Karpas-422 (cell line): ENCODE measurements at places on chromosomes 12 and 14.

DNA sequence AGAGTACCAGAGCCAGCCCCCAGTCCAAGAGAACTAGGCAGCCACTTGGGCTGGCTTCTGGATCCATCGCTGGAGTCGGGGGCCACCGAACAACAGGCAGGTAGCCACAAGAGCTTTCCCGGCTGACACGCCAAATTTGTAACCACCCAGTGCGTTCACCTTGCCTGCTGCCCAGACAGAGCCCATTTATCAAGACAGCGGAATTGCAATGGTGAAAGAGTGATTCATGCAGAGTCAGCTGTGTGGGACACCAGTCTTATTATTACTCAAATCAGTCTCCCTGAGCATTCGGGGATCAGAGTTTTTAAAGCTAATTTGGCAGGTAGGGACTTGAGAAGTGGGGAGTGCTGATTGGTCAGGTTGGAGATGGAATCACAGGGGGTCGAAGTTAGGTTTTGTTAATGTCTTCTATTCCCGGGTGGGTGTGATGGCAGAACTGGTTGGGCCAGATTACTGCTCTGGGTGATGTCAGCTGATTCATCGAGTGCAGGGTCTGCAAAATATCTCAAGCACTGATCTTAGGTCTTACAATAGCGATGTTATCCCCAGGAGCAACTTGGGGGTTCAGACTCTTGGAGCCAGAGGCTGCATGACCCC is 64.3 kb downstream of the PDE6H start:
- no peaks in the 10 kb centered on the region for H3K27me3 ChIP-seq
- DNase-seq = no peak
- no peaks in the 10 kb centered on the region for H3K36me3 ChIP-seq
- no peak overlapping the region for H3K27ac ChIP-seq

DNA sequence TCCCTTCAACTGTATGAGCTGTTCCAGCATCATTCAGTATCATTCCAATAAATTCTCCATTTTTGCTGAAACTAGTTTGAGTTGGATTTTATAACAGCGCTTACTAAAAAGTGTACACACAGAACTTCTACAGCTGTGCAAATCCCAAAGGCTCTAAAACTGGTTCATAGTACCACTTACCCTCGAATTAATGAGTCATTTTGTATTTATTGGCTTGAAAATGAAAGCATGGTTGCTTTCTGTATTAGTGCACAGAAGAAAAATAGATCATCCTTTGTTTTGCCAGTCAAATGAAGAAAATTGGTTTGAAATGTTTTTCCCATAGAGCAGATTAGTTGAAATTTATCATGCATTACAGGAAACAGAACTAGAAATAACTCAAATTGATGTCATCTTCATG is 268.3 kb upstream of the CPNE8 start:
- DNase-seq = no peak
- H3K4me3 ChIP-seq = no peak overlapping the region
- H3K36me3 ChIP-seq = no peaks in the 10 kb centered on the region
- H3K27me3 ChIP-seq = no peaks in the 10 kb centered on the region
- no peaks in the 10 kb centered on the region for H3K4me1 ChIP-seq

DNA sequence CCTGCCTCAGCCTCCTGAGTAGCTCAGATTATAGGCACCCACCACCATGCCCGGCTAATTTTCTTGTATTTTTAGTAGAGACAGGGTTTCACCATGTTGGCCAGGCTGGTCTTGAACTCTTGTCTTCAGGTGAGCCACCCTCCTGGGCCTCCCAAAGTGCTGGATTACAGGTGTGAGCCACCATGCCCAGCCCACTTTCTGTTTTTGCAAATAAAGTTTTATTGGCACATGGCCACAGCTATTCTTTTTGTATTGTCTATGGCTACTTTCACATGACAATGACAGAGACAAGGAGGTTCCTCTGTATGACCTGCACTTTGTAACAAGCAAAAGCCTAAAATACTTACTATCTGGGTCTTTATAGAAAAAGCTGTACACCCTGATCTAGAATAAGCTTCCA is 19.7 kb upstream of the DIABLO start:
- H3K27me3 ChIP-seq = no peaks in the 10 kb centered on the region
- H3K36me3 ChIP-seq = peaks cover 4% of the 10 kb centered on the region; the same call in 1 of the 2 replicates
- no peak overlapping the region for H3K27ac ChIP-seq
- DNase-seq = no peak

DNA sequence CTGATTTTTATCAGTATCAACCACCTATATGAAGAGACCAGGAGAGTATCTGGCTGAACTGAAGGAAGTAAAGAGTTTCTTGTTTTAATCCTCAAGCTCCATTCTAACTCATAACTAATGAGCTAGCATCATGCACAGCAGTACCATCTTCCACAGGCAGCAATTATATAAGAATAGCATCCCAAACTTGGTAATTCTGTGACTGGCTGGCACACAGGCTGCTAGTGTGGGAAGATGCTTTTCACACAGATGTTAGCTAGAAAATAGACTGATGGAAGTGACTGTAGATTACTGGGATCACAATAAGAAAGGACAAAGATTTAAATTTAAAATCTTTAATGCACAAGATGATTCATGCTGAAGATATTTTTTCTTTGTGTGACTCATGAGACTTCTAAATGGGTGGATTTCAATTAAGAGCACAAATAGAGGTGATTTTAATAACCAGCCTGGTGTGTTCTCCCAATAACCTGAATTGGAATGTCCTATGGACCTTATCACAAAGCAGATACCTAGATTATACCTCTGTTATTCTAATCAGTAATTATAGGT is 417.7 kb upstream of the ATXN7L3B start:
- no peak overlapping the region for H3K4me3 ChIP-seq
- no peak overlapping the region for H3K27ac ChIP-seq
- H3K27me3 ChIP-seq = no peaks in the 10 kb centered on the region
- DNase-seq = no peak
- no peaks in the 10 kb centered on the region for H3K4me1 ChIP-seq

GRCh38 chr12:75814851-75815754 is 216.5 kb downstream of the PHLDA1 start:
- no peaks in the 10 kb centered on the region for H3K36me3 ChIP-seq
- peaks cover 79% of the 10 kb centered on the region for H3K4me1 ChIP-seq
- H3K27ac ChIP-seq = peak overlapping the region; percentile 95
- peak overlapping the region; percentile 28; the same call in 1 of the 2 replicates for H3K4me3 ChIP-seq

DNA sequence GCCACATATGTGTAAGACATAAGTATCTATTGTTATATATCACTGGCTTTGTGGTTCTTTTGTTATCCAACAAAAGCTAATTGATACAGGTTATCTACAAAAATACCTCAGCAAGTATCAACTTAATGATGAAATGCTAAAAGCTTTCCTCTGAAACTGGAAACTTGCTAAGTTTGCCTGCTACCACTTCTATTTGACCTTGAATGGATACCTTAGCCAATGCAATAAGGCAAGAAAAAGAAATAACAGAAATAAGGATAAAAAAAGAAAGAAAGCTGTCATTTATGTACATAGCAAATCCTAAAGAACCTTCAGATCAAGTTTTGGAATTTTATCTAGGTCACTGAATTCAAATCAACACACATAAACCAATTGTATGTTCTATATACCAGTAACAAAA is 35.5 kb upstream of the RASSF3 start:
- no peak for DNase-seq
- H3K4me1 ChIP-seq = no peaks in the 10 kb centered on the region
- H3K36me3 ChIP-seq = no peaks in the 10 kb centered on the region
- no peak overlapping the region for H3K27ac ChIP-seq
- peaks cover 6% of the 10 kb centered on the region; the same call in 1 of the 2 replicates for H3K27me3 ChIP-seq

DNA sequence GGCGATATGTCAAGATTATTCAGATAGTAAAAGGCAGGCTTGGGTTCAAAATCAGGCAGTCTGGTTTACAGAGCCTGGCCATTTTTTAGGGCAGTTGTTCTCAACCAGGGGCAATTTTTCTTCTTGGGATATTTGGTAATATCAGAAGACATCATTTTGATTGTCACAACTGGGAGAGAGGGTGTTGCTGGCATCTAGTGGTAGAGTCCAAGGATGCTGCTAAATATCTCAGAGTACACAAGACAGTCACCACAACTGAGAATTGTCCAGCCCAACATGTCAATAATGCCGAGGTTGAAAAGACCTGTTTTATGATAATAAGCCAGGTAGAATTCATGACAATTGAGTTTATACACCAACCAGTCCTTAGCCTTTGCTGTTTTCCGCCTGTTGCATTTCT is 733.9 kb downstream of the NRXN3 start:
- no peak overlapping the region for H3K4me3 ChIP-seq
- no peak overlapping the region for H3K27ac ChIP-seq
- DNase-seq = no peak
- no peaks in the 10 kb centered on the region for H3K4me1 ChIP-seq
- H3K27me3 ChIP-seq = no peaks in the 10 kb centered on the region
- H3K36me3 ChIP-seq = no peaks in the 10 kb centered on the region

DNA sequence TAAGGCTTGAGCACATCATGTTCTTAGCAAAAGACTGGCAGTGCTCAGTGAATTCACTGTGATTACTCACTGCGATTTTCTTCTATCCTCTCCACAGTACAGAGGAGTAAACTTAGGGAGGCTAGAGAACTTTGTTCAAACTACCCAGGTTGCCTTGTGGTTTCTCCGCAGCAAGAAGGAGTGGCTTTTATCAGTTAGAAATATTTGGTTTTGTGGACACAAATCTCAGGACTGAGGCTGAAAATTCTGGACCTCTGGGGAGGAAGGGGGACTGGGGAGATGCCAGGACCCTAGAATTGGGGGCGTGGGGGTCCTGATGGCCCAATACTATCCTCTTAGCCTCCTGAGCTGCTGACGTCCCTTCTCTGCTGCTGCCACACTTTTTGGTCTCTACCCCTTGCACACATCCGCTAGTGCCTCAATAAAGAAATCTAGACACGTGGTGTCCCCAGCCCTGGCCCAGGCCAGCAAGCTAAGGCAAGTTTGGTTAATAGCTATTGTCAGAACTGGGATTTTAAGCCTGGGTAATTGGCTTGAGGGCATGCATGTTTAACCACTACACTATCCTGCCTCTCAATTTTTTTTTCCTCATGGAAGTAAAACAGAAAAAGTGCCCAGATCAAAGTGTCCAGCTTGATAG is 842 bp downstream of the OAS2 start:
- no peak for DNase-seq
- H3K36me3 ChIP-seq = no peaks in the 10 kb centered on the region
- peaks cover 35% of the 10 kb centered on the region for H3K4me1 ChIP-seq
- H3K4me3 ChIP-seq = peak overlapping the region; percentile 66

DNA sequence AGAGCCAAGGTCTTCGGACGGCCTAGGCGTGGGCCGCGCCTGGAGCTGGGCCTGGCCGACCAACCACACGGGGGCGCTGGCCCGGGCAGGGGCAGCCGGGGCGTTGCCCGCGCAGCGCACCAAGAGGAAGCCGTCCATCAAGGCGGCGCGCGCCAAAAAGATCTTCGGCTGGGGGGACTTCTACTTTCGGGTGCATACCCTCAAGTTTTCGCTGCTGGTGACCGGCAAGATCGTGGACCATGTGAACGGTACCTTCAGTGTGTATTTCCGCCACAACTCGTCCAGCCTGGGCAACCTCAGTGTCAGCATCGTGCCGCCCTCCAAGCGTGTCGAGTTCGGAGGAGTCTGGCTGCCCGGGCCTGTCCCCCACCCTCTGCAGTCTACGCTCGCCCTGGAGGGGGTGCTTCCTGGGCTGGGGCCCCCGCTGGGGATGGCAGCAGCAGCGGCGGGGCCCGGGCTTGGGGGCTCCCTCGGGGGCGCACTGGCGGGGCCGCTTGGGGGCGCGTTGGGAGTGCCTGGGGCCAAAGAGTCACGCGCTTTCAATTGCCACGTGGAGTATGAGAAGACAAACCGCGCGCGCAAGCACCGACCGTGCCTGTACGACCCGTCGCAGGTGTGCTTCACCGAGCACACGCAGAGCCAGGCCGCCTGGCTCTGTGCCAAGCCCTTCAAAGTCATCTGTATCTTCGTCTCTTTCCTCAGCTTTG is 4.4 kb upstream of the SHMT2 start:
- H3K36me3 ChIP-seq = no peaks in the 10 kb centered on the region; the same call in 1 of the 2 replicates
- H3K27ac ChIP-seq = peak overlapping the region; percentile 91
- H3K27me3 ChIP-seq = no peaks in the 10 kb centered on the region; the same call in 1 of the 2 replicates
- H3K4me3 ChIP-seq = peak overlapping the region; percentile 65; the same call in 1 of the 2 replicates

- no peak overlapping the region for H3K4me3 ChIP-seq
- no peak for DNase-seq
- H3K27me3 ChIP-seq = no peaks in the 10 kb centered on the region
- H3K4me1 ChIP-seq = no peaks in the 10 kb centered on the region
Observed at GRCh38 chr12:33876618-33877017, 145.7 kb upstream of the ALG10 start.

- H3K4me3 ChIP-seq = peak within 1 kb of the TSS; percentile 37; the same call in 1 of the 2 replicates
- H3K4me1 ChIP-seq = no peaks in the 10 kb centered on the region
- H3K27ac ChIP-seq = no peak within 1 kb of the TSS
Observed at GRCh38 chr12:459430-460258, at the start of gene B4GALNT3. B4GALNT3 (plus strand) TSS chr12:459939; CDS start chr12:460377, 438 bp downstream.
